ENCODE measurements at places on chromosomes 6 and 20. TPM values are rescaled to one million over a fixed set of nuclear protein-coding genes. Genes with fewer than 3 reads are reported as not detected.

GRCh38 chr6:33205191-33206026 lies 954 bp downstream of the HSD17B8 start:
- no peak for DNase-seq

GRCh38 chr6:108186226-108186625 lies 20.4 kb downstream of the NR2E1 start:
- no peak for DNase-seq

DNA sequence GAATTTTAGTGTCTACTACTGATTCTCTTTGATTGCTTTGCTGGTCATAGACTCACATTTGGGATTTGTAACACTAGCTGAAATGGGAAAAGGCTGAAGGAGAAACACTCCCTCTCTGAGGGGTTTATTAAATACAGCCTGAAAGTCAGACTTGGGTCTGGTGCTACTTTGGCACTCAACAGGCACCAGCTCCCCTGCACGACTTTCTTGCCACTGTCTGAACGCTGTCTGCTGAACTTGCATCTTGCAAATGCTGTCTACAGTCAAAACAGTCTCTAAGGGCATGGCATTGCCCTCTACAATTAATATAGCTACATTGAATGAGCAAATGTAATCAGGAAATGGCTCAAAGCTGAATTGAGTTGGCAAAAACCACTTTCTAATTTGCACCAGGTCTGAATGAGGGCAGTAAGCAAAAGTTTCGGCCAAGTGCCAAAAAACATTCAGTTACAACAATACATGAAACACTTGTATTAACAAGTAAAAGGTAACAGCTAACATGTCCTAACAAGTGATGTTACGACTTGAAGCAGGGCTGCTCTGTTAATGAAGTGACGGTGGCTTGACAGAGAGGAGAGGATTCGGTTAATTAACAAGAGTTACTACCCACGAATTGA lies 119.5 kb downstream of the FOXC1 start:
- peak; percentile 26 for DNase-seq

PNLDC1 gene
- total RNA-seq, result not detected

- no peak for DNase-seq
These were observed 899.2 kb downstream of the EYS start for GRCh38 chr6:64807785-64808184.

- DNase-seq, result no peak
These were observed 54.4 kb downstream of the FAM184A start for GRCh38 chr6:119024111-119024510.

STK38 gene
- total RNA-seq, result 30.4 TPM

DNA sequence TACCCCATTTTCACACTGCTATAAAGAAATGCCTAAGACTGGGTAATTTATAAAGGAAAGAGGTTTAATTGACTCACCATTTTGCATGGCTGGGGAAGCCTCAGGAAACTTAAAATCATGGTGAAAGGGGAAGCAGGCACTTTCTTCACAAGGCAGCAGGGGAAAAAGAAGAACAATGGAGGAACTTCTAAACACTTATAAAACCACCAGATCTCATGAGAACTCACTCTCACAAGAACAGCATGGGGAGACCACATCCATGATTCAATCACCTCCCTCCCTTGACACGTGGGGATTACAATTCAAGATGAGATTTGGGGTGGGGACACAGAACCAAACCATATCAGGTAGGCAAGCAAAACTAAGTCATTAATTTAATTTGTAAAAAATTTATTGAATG lies 343.2 kb downstream of the FRK start:
- DNase-seq, result no peak
